ENCODE measurements at places on chromosomes 6 and 20. TPM values are rescaled to one million over a fixed set of nuclear protein-coding genes. Genes with fewer than 3 reads are reported as not detected.

The ID4 gene
- not detected for total RNA-seq

The LAMA2 gene
- 0.65 TPM for total RNA-seq

- H3K27ac ChIP-seq: peak overlapping the region; percentile 89
- H3K36me3 ChIP-seq: no peaks in the 10 kb centered on the region
- peaks cover 5% of the 10 kb centered on the region for H3K27me3 ChIP-seq
- H3K4me3 ChIP-seq: peak overlapping the region; percentile 74
Measured at GRCh38 chr20:50338479-50339391, 148.1 kb downstream of the CEBPB start.

DNA sequence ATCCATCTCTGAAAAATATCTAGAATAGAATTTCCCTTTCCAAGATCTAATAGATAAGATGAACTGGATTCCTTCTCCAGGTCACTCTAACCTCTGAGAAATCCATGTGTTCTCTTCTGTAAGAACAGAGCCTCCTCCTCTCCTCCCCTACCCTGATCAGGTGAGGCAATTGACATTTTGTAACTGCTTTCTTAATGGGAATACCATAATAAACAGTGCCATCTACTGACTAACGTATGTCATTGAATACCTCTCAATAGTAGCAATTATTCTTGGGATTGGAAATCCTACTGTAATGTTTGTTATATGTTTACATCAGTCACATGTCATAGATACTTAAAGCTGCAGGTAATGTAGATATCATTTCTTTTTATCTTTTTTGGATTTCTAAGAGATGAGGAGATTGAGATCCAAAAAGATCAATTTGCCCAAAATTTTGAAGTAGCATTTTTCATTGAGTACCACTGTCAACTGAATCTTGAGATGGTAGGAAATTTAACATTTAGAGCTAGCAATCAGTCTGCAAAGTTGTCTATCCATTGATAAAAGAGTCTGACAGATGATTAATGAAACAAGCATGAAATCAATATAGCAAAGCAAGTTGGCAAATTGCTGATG lies 365.8 kb upstream of the HSF2 start:
- no peaks in the 10 kb centered on the region for H3K36me3 ChIP-seq
- DNase-seq: no peak
- no peak overlapping the region for H3K27ac ChIP-seq
- H3K4me1 ChIP-seq: no peaks in the 10 kb centered on the region

DNA sequence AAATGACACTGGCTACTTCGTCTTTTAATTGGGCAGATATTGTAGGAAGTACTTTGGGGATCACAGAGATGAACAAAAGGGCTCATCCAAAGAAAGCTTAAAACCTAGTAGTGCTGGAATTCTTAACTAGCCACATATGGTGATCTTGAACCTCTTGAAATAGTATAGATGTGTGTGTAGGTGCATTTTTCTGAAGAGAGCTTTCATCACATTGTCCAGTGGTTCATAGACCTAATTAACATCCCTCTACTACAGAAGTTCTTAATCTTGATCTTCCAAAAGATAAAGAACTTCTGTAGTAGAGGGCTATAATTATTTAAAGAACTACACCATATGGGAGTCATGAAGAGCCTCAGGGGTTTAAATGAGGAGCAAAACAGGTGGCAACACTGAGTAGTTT lies 2.3 kb upstream of the PRIM2 start:
- peaks cover 16% of the 10 kb centered on the region for H3K36me3 ChIP-seq
- peaks cover 25% of the 10 kb centered on the region for H3K4me1 ChIP-seq
- H3K27me3 ChIP-seq: peaks cover 18% of the 10 kb centered on the region
- H3K4me3 ChIP-seq: no peak overlapping the region
- no peak for DNase-seq

The ADAM33 gene
- total RNA-seq: not detected

DNA sequence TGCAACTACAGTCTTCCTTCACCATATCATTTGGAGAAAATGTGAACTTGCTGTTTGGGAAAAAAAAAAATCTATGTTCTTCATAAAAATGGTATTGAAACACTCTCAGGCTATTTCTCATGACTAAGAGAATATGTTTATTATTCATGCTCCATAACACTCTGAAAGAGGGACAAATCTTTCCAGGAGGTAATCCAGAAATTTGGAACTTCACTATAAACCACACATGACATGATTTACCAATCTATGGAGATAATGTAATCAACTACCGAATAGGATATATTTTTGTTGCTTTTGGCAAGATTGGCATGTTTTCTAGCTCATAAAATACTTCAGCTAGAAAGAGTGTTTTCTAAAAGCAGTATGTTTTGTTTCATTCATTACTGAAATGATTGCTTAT lies 56.3 kb downstream of the THEMIS start:
- peaks cover 7% of the 10 kb centered on the region for H3K4me1 ChIP-seq
- no peak overlapping the region for H3K4me3 ChIP-seq
- DNase-seq: no peak
- peaks cover 57% of the 10 kb centered on the region for H3K36me3 ChIP-seq
- no peak overlapping the region for H3K27ac ChIP-seq

The HCRTR2 gene
- total RNA-seq: not detected

The MROH8 gene
- 1.1 TPM for total RNA-seq

DNA sequence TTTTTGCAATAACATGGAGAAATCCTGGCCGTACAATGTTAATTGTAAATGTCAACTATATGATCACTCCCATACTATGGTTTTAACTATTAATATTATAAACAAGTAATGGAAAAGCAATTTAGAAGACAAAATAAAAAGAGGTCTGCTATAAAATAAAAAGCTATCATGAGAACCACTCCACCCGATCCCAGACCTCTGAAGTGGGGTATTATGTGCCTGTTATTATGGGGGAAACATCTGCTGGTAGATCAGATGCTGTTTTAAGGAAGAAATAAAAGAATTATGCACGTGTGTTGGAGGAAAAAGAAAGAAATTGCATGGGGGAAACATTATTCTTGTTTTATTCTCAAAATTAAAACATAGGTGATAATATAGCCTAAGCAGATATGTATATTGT lies 615.7 kb upstream of the ARID1B start:
- no peaks in the 10 kb centered on the region for H3K36me3 ChIP-seq
- no peaks in the 10 kb centered on the region for H3K27me3 ChIP-seq
- H3K4me3 ChIP-seq: no peak overlapping the region
- H3K27ac ChIP-seq: no peak overlapping the region

The DBNDD2 gene
- 21.7 TPM for total RNA-seq

DNA sequence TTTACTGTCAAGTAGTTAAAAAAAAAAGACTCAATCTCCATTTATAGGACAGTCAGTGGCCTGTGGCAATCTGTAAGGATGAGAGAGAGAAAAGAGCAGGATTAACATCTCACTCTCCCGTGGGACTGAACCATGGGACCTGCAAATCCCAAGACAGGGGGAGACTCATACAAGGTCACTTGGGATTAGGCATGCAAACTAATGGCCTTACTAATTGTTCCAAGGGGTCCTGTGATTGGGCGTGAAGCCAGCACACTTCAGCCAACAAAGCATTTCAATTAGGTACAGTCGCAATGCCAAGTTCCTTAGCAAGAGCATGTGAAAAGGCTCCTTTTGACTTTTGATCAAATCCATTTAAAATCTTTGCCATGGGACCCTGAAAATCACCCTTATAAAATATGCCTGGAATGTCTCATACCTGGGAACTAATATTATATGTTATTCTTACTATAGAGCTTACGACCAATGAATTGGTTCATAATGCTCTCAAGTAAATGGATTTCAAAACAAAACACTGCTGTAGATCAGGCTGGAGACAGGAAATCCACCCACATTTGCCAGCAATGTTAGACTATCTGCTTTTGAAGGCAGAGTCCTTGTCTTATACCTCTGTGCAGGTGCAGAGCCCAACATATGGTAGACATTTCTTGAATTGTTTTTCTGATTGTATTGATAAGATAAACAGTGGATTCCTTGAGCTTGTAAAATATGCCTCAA lies 412.5 kb downstream of the GJA1 start:
- H3K27ac ChIP-seq: no peak overlapping the region
- no peaks in the 10 kb centered on the region for H3K36me3 ChIP-seq
- H3K4me3 ChIP-seq: no peak overlapping the region
- peaks cover 2% of the 10 kb centered on the region for H3K27me3 ChIP-seq
- H3K4me1 ChIP-seq: no peaks in the 10 kb centered on the region

- no peaks in the 10 kb centered on the region for H3K36me3 ChIP-seq
- H3K4me3 ChIP-seq: no peak overlapping the region
- no peak overlapping the region for H3K27ac ChIP-seq
- H3K27me3 ChIP-seq: peaks cover 10% of the 10 kb centered on the region
- H3K4me1 ChIP-seq: no peaks in the 10 kb centered on the region
Measured at GRCh38 chr6:125114248-125114858, 39.2 kb upstream of the TPD52L1 start.

- no peak for DNase-seq
- H3K4me1 ChIP-seq: peaks cover 12% of the 10 kb centered on the region
- no peak overlapping the region for H3K27ac ChIP-seq
- no peak overlapping the region for H3K4me3 ChIP-seq
Measured at GRCh38 chr20:34560614-34561013, 2.1 kb downstream of the MAP1LC3A start.

The MOCS1 gene
- 1.2 TPM for total RNA-seq

Measured in activated T-helper 1 cell treated with anti-CD3 and anti-CD28 coated beads, Interleukin-12 subunit alpha, Interleukin-12 subunit beta, Interleukin-2, Interleukin-4 antibody, amounts not matched to agents 30 ng/mL and 10 ng/mL and 1 ng/mL, durations not matched to agents 14 hours and 24 hours and 36 hours (primary cell).